Glutamatergic neuron (in vitro differentiated cells): ENCODE measurements at places on chromosomes 2 and 18. TPM values are rescaled to one million over a fixed set of nuclear protein-coding genes. Genes with fewer than 3 reads are reported as not detected.

AQP12A gene
- total RNA-seq, result not detected

FNDC4 gene
- 15.2 TPM for total RNA-seq

KLHL41 gene
- not detected for total RNA-seq

PLGLB2 gene
- 0.86 TPM for total RNA-seq

TLX2 gene
- 21.2 TPM for total RNA-seq

INPP4A gene
- total RNA-seq, result 54.5 TPM

BMP10 gene
- total RNA-seq, result not detected

C2orf15 gene
- total RNA-seq, result 0.34 TPM

RESP18 gene
- not detected for total RNA-seq

INO80B gene
- 18.5 TPM for total RNA-seq

GAREM1 gene
- 8.7 TPM for total RNA-seq

ALLC gene
- total RNA-seq, result not detected

GTF2A1L gene
- total RNA-seq, result not detected

STAT1 gene
- 12.4 TPM for total RNA-seq

ABCB11 gene
- not detected for total RNA-seq

GALR1 gene
- 0.49 TPM for total RNA-seq
